ENCODE measurements at places on chromosomes 13 and 19. TPM values are rescaled to one million over a fixed set of nuclear protein-coding genes. Genes with fewer than 3 reads are reported as not detected.

DNA sequence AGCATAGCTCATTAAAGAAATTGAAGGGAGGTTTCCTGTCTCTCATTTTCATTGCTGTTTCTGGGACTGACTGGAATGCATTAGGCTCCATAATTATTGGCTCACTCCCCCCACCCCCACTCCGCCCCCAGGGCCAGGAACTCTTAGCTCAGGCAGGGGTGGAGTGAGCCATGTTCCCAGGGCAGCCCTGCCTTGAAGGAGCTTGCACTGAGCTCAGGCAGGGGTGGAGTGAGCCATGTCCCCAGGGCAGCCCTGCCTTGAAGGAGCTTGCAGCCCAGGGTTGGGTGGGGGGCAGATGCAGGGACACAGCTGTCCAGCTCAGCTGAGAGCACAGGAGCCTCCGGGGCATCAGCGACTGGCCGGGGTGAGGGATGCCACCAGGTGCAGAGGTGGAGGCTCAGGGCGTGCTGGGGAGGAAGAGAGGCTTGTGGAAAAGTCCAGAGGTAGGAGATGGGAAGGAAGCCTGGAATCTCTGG is 39.1 kb upstream of the TFDP1 start:
- no peak for DNase-seq

- DNase-seq = no peak
Observed at GRCh38 chr19:15212711-15213110, 11.9 kb upstream of the NOTCH3 start.

DNA sequence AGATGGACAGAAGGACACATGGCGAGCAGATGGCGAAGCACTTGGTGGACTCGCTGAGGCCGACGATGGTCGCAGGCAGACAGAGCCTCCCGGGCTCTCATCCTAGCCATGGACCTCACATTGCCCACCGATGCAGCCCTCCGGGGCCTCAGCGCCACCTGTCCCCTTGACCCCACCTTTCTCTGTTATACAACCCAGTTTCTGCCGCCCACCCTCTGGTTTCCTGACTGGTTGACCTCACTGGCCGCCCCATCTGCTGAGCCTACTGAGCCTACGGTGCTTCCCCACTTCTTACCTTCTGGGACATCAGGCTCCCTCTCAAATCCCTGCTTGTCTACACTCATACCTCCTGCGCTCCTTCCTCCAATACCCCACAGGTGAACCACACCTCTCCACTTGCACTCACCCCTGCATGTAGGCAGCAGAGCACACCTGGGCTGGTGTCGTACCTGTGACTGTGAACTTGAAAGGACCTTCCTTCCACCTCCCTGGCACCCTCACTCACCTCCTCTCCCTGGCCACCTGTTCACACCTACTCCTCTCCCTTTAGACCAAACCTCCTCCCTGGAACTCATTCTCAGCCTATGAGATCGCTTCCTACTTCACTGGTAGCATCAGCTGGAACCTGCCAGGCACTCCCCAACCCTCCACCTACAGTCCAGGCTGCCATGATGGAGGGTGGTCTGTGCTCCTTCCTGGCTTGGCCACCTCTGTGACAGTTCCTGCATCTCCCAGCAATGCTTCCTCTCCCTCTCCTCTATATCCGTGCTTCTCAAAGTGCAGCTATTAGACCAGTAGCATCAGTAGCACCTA is 36.1 kb downstream of the HPN start:
- no peak for DNase-seq

GRCh38 chr19:10812902-10813404 is 23.1 kb downstream of the TMED1 start:
- peak; percentile 71 for DNase-seq

- DNase-seq = no peak
Observed at GRCh38 chr19:44955505-44956439, 592 bp downstream of the CLPTM1 start.

DNA sequence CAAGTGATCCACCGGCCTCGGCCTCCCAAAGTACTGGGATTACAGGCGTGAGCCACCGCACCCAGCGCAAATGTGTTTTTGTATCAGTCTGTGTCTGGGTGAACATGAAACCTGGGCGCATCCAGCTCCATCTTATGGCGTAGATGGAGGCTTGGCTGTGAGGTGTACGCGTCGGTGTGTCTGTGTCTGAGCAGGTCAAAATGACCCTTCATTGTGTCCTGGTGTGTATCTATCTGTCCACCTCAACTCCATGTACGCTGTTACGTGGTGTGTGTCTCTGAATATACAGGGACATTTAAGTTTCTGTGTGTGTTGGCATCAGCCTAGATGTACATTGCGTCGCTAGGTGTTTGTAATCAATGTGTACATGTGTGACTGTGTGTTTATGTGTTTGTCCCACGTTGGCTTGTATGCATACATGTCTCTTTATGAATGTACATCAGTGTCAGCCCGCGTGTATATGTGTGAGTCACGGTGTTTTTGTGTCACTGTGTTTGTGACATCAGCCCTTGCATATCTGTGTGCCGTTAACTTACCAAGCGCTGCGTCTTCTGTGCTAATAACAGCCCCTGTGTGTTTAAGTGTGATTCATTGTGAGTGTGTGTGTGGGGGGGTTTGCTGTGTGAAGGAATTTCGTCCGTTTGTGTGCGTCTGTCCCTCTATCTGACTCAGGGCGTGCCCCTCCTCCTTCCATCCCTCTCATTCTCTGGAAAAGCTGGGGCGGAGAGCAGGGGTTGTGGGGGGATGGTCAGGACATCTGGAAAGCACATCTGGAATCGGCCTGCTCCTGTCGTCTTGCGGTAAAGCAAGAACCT is 6.4 kb downstream of the AXL start:
- DNase-seq = peak; percentile 93

DNA sequence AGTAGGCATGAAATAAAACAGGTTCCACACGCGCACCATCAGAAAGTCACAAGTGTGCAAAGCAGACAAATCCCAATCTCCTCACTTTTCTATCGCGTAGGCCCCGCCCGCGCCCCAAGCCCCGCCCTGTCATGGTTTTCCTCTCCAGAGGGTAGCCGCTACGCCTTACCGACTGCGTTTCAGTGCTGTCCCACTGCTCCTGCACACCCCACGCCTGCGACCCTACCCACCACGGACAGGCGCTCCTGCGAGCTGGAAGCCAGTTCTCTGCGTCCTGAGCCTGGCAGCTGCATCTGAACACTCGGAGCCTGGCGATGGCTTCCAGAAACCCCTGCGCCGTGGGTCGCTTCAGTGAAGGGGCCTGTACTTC is 379 bp upstream of the ZNF470 start:
- peak; percentile 57 for DNase-seq

DNA sequence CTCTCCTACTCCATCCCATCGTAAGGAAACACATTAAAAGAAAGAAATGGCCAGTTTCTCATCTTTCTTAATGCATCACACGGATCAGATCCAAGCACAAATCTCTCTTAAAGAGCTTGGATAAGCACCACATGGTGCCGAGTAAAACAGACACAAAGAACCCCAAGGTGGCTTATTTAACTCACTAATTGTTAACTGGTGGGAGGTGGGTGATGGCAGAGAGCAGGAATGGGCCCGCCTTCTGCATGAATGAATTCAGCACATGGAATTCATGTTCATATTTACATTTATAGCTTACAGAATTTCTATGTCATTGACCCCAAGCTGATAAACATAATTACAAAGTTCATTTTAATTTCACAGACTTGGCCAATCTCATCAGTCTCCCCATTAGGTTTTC is 89.9 kb downstream of the MZT1 start:
- no peak for DNase-seq

GRCh38 chr19:54030895-54031586 is 32.7 kb downstream of the VSTM1 start:
- no peak for DNase-seq

GRCh38 chr13:98879957-98880356 is 97.9 kb downstream of the DOCK9 start:
- no peak for DNase-seq

GRCh38 chr19:1850809-1851653 is 2.7 kb upstream of the REXO1 start:
- DNase-seq = no peak

- no peak for DNase-seq
Observed at GRCh38 chr13:92355213-92355612, 871.4 kb upstream of the GPC6 start.

DNA sequence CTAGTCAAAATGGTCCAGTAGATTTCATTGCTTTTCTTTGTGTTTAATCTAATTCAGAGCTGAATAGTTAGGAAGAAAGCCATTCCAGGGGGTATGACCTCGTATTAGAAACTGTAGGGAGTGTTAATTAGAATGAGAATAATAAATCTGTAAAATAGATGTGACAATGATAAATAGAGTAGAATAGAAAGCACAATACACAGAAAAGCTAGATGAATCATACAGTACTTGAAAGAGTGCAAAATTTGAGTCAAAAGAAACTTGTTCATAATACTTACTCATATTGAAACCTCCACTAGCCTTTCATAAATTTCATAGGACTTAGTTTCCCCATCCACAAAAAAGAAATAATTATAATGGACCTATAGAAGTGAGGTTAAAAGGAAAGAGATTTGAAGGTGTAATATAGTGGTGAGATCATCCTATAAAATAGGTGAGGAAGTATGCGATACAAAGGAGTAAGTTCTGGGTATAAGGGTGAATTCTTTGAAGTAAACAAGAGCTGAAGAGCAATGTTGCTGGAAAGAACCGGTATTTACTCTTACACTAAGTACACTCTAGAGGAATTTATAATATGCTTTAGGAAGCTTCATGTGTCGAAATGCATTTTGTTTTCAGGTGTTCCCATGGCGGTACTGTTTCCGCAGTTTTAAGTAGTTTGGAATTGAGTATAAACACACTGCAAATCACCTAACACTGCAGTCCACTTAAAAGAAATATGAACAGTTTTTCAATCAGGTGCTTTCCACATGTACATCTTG is 21.9 kb downstream of the PCDH17 start:
- no peak for DNase-seq

DNA sequence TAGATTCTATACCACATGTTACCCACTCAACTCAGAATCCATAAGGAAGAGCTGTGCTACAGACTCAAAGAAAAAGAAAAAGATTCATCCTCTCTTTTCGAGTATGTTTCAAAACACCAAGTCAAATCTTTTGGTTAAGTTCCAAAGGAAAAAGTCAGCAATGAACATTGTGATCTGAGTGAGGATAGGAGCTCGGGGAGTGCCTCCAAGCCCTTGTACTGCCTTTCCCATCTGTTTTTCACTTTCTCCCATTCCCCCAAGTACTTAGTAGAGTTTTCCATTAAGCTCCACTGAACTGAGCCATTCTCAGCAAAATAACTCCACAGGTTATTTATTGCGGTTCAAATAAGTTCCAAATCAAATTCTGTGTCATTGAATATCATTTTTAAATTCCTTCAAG is 47.7 kb upstream of the MAB21L1 start:
- DNase-seq = no peak

- no peak for DNase-seq
Observed at GRCh38 chr19:29479941-29480340, 45.9 kb upstream of the VSTM2B start.

- DNase-seq = no peak
Observed at GRCh38 chr13:48910686-48911085, 65.0 kb upstream of the FNDC3A start.

GRCh38 chr13:44403461-44404056 is 29.9 kb downstream of the SERP2 start:
- no peak for DNase-seq

DNA sequence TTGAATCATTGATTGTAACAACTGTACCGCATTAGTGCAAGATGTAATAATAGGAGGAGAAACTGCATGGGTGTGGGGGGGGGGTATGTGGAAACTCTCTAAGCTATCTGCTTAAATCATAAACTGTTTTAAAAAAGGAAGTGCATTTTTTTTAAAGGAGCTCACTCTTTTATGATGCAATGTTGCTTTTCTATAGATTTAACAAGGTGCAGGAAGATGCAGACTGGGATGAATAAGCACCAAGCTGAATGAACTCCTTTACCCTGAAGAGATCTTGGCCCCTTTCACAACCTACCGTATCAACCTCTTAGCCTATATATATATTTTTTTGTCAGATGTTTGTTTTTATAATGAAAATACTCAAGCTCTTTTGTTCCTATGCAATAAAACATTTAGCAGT is 95.9 kb downstream of the AKAP11 start:
- DNase-seq = no peak

DNA sequence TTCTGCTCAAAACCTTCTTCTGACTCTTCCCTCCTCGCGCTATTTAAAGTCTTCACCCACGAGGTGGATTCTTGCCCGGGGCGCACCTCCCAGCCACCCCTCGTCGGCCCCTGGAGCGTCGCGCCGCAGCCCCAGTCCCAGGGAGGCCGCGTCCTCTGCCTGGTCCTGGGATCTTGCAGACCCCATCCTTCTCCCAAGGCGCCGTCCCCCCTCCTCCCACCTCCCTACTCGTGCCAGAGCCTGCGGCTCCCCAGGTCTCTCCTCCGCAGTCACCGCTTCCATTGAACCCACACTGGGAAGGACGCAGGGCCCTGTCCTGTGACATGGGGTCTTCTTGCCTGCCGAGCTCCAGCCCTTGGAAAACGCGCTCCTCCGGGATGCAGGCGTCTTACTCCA is 486 bp downstream of the ZNF808 start:
- DNase-seq = no peak

DNA sequence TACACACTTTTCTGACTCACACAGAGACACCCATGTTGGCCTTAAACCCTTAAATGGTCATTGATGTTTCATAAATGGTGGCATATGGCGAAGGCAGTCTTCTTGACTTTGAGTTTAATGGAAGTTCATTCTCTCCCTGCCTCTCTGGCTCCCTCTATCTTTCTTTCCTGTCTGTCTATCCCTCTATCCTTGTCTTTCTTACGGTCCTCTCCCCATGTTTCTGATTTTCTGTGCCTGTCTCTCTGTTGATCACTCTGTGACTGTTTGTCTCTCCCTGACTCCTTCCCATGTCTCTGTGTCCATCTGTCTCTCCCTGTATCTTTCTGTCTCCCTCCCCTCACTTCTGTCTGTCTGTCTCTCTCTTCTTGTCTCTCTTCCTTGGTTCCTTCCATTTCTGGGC is 43.2 kb upstream of the SHKBP1 start:
- DNase-seq = no peak

- no peak for DNase-seq
Observed at GRCh38 chr13:72456486-72456885, 270.9 kb downstream of the MZT1 start.

GRCh38 chr13:59343993-59344822 is 819.5 kb downstream of the DIAPH3 start:
- no peak for DNase-seq

GRCh38 chr13:39955560-39955959 is 300.1 kb downstream of the COG6 start:
- DNase-seq = no peak

The DIRAS1 gene
- total RNA-seq = 58.0 TPM

The LPAR6 gene
- total RNA-seq = 9.3 TPM

The U2AF1L4 gene
- total RNA-seq = 19.9 TPM

The COX6B2 gene
- not detected for total RNA-seq

The COX7A1 gene
- 347 TPM for total RNA-seq

The LILRB2 gene
- total RNA-seq = 3.4 TPM

The EDNRB gene
- 68.0 TPM for total RNA-seq

The FCAR gene
- 1.5 TPM for total RNA-seq

The ZNF160 gene
- total RNA-seq = 16.6 TPM

The ZNF492 gene
- total RNA-seq = 0.08 TPM

The AZU1 gene
- not detected for total RNA-seq

The PEX11G gene
- 1.0 TPM for total RNA-seq

All from right atrium auricular region (tissue), 2 donors.